ENCODE measurements at places on chromosomes 11 and 22.

- no peak for DNase-seq
These were observed 89.2 kb downstream of the PLEKHA7 start for GRCh38 chr11:16924826-16925560.

DNA sequence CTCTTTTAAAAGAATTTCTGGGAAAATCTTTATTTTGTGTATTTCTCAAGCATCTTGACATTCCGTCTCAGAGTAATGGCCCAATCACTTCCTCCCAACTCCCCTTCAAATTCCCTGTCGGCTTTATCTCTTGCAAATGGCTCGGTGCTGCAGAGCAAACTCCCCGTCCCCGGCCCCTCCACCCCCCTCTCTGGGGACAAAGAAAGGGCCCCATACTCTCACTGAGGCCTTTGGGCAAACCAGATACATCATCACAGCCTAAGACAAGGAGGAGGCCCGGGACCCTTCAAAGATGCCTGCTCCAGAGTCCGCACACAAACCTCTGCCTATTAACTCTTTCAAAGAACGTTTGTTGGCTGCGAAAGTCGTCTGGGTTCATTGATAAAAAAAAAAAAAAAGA is 3.9 kb upstream of the SMIM38 start:
- DNase-seq = no peak

DNA sequence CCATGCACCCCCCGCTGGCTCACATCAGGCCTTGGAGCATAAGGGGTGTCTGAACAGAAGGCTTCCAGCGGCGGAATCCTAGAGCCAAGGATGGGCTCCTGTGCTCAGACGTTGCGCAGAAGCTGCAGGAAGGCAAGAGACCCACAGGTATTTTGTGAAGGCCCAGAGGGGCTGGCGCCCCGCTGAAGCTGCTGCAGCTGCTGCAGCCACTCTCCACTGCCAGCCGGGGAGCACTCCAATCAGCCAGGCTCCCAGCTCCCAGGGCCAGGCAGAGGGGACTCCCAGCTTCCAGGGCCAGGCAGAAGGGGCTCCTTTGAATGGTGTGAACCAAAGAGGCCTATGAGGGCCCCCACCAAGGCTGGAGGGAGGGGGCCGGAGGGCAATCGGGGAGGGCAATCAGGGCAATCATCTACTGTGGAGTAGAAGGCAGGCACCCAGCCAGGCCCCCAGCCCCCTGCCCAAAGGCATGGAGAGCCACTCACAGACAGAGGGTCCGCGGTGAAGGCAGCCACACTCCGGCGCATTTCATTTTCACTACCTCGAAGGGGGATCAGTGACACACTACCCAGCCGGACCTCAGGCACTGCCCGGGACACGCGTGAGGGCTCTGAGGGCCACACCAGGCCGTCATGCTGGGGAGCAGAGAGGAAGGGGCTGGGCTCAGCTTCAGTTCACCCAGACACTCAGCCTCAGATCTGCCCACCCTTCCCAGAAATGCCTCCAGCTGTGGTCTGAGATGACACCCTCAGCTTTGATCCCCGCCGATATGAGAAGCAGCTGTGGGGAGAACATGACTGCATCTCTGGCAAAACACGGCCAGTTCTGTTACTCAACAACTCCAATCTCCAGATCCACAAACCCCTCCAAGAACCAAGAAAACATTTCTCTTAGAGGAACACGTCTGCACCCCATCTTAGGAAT is 11.6 kb upstream of the PDE2A start:
- DNase-seq = peak; percentile 35

GRCh38 chr11:26580929-26581328 is 8.9 kb upstream of the MUC15 start:
- DNase-seq = no peak

- DNase-seq = no peak
These were observed 54.5 kb downstream of the RPS6KA4 start for GRCh38 chr11:64413417-64413816.

DNA sequence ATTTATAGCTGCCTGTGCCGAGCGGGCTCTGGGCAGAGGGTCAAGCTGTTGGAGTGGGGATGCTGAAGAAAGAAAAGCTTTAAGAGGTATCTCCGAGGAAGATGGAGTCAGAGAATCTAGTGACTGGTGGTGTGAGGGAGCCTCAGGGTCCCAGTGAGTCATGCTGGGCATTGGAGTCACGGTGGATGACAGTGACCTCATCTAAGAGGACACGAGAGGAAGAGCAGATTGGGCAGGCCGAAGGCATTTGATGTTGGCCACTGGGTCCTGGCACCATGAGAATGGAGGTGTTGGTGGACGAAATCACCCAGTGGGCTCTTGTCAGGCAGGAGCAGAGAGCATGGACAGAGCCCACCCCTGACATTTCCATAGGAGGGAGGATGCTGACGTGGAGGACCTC is 68.4 kb downstream of the TBC1D22A start:
- no peak for DNase-seq

GRCh38 chr22:24319451-24319850 is 48.8 kb downstream of the SPECC1L start:
- no peak for DNase-seq

DNA sequence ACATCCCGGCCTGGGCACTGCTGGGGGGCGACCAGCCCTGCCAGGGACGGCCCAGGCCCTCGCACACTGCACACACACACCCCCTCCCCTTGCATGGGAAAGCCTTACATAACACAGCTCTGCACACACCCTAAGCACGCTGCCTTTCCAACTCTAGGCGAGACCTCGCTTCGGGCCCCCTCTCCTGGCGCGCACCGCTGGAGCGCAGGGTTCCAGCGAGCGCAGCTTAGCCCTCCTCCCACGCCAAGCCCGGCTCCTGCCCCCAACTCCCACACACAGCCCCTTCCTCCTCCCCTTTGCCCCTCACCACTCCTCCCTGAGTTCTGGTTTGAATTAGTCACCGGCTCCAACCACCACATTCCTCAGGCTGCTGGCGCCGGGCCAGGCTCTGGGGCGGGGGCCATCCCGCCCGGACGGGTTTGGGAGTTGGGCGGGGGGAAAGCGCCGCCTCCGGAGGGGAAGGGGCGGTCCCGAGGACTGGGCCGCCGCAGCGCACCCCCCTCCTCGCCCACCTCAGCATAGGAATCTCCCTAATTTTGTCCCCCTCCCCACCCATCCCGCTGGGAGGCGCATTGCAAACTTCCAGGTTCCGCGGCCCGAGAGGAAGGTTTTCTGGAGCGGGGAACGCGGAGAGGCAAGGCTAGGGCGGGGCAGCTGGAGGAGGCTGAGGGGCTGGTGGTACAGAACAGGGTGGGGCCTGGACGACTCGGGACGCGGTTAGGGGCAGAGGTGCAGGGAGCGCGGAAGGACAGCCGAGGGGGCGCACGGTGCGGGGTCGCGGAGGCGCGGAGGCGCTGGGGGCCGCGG is 966 bp downstream of the AHNAK start:
- DNase-seq = peak; percentile 82

- peak; percentile 74 for DNase-seq
These were observed 12.4 kb upstream of the KLHL35 start for GRCh38 chr11:75445315-75445953.

GRCh38 chr11:119671051-119671450 is 57.9 kb downstream of the NECTIN1 start:
- no peak for DNase-seq

DNA sequence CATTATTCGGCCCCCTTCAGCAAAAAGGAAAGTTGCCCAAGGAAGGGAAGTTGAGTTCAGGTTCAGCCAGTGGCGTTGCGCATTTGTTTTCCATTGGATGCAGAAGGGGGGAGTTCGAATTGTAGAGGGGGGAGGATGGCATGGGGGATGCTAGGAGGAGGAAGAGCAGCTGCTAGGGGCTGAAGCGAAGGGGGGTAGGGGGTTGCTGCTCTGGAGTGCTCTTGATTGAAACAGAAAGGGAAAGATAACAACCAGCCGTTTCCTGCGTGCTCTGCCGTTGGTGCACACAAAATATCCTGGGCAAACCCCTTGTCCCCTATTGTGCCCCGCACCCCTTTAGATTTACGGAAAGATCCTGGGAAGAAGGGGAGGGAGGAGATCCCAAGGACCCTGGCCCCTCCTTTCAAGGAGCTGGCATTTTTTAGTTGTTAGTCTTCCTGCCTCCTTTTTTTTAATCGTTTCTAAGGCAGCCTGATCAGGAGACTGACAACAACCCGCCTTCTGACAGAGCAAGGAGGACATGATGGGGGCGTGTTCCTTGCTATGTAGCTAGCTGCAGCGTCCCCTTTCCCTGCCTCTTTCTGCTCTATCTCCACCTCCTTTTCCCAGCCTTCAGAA is 2.1 kb downstream of the KMT2A start:
- DNase-seq = peak; percentile 40

DNA sequence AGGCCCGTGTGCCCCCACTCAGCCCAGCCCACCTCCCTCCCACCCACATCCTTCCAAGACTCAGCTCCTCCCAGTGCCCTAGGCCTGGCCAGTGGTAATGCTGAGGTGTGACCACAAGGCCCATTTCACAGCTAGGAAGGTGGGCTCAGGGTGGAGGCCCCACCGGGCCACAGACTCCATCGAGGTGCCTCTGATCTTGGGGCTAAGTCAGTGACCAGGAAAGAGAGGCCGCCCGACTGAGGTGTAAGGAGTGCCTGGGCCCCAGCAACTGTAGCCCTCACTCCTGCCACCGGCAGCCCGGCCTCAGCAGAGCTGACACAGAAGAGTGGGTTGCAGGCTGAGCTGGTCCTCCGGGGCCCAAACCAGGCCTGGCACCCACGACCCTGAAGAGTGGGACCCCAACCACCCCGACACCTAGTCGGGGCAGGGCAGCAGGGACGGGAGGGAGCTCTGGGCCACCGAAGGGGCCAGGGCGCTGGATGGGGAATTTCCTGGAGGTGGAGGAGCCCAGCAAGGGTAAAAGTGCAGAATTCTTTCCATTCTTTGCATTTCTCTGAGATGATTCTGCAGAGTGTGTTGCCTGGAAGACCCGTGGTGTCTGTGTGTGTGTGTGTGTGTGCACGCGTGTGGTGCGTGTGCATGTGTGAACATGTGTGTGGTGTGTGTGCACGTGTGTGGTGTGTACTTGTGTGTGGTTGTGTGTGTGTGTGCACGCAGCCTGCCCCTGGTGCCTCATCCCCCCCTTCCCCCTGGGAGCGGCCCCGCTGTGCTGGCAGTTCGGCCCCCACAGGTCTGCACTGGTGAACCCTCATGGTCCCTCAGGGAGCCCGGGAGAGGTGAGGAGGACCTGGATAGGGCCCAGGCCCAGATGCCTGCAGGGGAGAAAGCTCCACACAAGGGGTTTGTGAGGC is 8.3 kb upstream of the PIM3 start:
- no peak for DNase-seq

DNA sequence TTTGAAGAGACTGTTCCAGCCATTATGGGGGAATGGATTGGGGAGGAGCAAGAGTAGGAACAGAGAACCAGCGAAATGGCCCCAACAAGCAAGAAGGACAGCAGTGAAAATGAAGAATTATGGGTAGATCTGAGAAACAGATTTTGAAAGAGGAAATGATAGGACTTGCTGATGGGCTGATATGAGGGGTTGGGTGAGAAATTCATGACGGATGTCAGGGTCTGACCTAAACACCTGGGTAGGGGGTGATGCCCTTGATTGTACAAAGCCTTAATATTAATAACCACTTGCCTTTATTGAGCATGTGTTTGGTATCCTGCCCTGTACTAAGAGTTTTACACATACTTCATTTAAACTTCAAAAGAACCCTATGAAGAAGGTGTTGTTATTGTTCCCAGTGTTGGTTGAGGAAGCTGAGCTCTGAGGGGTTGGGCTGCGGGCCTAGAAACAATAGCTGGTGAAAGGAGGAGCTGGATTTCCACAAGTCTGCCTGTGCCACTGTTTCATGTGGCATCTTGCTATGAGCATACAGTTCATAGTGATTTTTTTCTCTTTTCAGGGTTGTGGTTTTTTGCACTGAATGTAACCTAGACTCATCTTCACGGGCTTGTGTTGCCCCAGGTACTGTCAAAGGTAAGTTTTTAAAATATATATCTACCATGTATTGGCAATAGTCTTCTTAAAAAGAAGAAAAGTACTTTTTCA is 61.1 kb upstream of the TNRC6B start:
- peak; percentile 63 for DNase-seq

DNA sequence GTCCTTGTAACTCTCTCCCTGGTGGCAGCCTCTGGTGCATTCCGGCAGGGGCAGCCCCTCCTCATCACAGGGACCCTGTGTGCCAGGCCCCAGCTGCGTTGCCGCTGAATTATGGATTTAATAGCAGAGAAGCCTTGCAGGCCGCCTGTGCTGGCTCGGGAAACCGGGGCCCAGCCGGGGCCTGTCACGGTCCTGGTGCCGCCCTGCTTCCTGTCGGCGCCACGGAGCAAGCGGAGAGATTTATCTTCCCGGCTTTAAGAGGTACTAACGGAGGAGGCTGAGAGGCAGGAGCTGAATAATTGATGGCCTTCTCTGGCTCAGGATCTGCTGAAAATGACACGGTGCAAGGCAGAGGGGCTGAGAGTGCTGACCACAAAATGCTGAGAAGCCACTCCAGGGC is 54.0 kb upstream of the CCDC188 start:
- no peak for DNase-seq

DNA sequence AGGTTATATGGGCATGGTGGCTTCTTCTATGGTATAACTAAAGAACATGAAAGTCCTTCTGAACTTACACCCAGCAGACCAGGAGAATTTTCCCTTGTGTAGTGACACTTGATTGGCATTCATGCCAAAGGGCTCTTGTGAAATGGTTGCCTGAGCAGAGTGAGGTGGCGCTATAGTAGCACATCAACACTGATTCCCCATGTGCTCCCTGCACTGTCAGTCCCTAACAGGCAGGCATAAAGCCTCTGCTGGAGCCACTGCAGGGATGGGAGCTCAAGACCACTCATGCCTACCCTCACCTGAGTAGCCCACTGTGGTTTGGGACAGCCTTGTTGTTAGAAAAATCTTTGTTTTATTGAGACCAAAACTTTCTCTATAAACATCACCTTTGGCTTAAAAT is 92.6 kb upstream of the LIN7C start:
- DNase-seq = no peak

GRCh38 chr11:108224911-108225786 is 2.3 kb downstream of the ATM start:
- DNase-seq = peak; percentile 63

DNA sequence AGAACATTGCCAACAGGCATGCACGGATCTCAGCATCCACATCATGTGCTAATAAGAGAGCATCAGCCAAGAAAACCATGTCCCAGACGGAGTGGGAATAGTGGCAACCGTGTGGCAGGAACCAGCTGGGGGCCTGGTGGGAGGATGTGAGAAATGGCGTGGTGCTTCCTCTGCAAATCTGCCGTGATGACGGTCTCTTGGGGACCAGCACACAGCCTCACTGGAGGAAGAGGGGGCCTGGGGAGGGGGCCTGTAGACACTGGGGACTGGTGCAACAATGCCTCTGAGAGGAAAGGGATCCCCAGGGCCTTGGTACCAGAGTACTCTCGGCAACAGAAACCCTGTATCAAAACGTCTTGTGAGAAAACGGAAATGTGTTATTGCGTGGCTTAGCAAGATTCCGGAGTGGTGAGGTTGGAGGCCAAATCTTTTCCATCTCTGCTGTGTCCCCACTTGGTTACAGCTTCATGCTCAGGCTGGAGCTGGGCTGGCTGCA is 154.3 kb upstream of the TBCEL start:
- DNase-seq = no peak

All from CD4-positive, alpha-beta T cell treated with Interleukin-2 at 100 ng/mL for 4 hours (primary cell).